ENCODE measurements at places on chromosomes 16 and 17.

DNA sequence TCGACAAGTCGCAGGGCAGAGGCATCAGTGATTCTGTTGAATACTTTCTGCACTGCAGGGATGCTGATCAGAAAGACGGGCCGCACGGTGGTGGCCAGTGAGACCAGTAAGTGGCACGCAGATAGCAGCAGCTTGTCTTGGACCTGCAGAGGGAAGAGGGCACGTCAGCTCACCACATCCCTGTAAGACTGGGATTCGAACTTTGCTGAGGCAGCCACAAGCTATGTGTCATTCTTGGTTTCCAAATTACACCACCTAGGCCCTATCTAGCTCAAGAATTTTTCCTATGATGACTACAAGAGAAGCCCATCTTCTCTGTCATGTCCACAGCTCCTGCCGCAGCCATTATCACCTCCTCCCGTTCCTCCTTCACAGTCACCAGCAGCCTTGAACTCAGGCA, 49.4 kb upstream of the GSG1L start:
- DNase-seq: no peak

- DNase-seq: no peak
These were observed 6.4 kb upstream of the ZNF750 start for GRCh38 chr17:82846061-82846691.

DNA sequence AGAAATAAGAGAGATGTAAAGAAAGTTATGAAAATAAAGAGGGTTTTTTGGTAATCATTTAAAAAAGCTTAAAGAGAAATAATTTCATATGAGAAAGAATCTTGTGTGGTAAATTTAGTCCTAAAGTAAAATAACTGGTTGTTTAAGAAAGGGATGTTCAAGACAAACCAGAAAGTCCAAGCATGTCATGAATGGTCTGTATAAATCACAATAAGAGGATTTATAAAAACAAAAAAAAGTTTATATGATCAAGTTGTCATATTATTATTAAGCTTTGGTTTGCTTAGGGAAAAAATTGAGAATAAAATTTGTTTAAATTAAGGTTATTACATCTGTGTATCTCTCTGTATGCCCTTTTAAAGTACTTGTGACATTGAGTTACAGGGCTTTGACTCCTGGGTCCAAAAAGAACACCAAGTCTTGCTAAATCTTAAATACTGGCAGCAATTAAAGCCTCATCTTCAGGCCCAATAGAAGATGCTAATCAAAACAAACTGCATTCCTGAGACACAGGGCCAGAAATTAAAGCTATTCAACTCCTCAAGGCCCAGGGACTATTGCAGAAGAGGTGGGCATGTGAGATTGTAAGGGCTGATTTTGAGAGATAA, 15.6 kb upstream of the TRIM25 start:
- no peak for DNase-seq

DNA sequence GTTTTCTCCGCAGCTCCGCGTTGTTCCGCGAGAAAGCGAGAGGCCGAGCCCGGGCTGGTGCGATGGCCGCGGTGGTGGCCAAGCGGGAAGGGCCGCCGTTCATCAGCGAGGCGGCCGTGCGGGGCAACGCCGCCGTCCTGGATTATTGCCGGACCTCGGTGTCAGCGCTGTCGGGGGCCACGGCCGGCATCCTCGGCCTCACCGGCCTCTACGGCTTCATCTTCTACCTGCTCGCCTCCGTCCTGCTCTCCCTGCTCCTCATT, 404 bp downstream of the EMC6 start:
- DNase-seq: no peak

GRCh38 chr17:40355123-40355803, 9.3 kb downstream of the GJD3 start:
- peak; percentile 57 for DNase-seq

DNA sequence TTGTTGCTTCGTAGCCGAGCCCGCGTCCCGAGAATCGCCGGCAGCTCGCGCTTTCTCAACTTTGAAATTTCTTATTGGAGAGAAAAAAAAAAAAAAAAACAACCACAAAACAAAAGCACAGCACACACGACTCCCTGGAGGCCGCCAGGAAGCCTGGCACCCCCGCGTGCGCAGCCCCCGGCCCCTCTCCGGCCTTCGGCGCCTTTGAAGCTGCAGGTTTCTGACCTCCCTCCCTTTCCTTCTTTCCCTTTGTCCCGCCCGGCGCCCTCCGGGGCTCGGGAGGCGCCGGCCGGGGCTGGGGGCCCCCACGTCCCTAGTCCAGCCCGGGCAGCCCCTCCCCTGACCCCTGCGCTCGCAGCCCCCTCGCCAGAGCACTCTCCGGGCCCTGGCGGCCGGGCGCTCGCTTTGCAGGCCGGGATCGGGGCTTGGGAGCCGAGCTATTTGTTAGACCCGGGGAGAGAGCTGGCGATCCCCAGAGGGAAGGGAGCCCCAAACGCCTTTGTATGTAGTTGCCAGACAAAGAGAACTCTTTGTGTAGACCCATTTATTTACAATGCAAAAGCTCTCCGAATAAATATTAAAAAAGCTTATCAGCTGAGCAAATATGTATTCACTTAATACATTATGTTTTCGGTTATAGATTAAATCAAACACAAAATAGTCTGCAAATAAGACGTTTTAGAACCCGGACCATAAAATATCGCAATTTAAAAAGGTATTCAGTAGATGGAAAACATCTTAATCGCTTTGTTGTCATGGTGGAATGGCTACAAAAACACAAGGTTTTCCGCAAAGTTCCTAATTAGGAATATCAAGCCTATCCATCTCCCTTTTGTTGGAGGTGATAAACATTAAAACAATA, 2.3 kb downstream of the BAHCC1 start:
- DNase-seq: no peak

DNA sequence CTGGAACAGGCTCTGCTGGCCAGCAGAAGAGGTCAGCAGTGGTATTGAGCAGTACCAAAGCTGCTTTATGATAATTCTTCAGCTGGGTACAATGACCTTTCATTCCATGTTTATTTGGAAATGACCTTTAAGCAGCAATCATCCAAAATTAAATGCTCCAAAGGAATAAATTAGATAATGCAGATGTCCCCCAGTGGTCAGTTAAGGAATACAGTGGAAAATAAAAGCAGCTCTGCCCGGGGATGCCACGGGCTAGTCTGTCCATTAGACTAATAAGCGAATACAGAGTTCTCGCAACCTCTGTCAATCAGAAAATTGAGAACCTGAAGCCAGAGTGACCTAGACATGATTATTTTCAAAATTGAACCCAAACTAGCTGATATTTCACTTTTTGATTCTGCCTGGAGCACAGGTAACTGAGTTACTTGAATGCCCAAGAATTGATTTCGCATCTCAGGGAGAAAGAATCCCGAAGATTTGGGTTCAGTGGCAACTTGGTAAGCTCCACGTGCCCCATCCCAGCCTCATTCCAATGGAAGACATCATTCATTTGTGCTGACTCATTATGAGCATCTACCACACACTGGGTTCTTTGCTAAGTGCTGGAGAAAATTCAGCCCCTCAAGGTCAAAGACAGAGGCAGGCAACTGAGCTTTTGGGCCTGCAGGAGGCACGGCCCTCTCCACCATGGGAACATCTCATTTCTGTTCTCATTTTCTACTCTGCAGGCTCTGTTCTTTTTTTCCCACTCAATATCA, 34.4 kb upstream of the SLC39A11 start:
- no peak for DNase-seq

DNA sequence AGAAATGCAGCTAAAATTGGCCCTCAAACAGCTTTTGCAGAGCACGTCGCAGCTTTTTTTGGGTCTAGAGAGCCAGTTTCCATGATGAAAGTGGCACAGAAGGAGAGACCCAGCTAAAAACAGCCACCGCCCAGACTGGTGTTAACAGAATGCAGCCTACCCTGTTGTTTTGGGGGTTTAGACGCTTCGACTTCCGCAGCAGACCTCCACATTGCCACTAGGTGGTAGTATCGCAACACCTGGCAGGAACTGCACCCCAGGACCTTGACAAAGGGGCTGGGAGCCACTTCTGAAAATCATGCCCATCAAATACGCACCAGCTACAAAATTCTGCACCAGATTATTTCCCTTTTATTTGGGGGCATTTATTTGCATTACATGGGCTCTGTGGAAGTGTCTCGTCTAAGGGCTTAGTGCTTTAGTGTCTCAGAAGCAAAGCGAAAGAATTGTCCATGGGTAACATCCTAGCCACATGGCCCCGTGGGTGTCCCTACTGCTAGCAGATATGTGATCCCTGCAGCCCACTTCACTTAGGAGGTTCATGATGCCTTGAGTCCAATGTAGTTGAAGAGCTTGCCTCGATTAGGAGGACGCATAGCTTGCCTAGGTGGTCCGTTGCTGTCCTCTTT, 167.1 kb downstream of the HAPSTR1 start:
- peak; percentile 7 for DNase-seq

DNA sequence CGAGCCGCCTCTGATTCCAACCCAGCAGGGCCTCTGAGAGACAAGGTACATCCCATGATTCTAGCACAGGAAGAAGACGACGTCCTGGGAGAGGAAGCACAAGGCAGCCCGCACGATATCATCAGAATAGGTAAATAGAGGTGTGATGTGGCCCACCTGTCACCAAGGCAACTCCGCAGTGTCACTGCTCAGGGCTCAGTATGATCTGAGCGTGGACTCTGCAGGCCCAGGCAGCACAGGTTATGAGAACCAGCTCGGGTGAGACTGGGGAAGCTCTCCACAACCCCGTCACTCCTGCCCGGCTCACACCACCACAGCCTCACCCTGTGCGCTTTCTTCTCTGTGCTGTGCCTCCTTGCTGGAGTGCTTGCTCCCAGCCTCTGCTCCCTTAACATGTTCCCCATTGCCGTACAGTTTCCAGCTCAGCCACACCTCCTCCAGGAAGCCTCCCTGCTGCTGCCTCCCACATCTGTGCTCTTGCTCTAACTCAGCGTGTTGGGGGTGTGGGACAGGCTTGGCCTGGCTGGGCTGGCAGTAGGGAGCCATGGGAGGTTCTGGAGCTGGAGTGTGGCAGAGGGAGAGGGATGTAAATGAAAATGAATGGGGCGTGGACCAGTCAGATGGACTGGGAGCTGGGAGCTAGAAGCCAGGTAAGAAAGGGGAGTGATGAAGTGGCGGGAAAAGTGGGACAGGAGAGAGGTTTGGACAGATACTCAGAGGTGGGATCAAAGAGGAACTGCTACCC, 7.7 kb downstream of the METTL22 start:
- no peak for DNase-seq

GRCh38 chr17:10089196-10089804, 109.1 kb downstream of the GAS7 start:
- DNase-seq: no peak

- no peak for DNase-seq
These were observed 24.2 kb downstream of the NSMCE1 start for GRCh38 chr16:27244363-27244755.

DNA sequence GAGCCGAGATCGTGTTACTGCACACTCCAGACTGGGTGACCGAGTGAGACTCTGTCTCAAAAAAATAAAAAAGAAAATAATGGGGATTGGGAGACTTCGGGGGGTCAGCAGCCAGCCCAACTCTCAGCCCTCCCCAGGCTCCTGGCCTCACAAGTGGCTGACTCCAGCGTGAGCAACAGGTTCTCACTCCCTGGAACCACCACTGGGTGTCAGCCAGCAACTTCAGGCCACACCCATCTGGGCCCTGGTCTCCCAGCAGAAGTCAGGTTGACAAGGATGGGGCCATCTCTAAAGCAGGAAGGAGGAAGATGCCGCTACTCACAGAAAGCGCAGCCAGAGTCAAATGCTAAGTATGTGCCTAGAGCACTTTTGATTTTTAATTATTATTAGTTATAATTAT, 139.4 kb downstream of the C16orf78 start:
- DNase-seq: no peak

DNA sequence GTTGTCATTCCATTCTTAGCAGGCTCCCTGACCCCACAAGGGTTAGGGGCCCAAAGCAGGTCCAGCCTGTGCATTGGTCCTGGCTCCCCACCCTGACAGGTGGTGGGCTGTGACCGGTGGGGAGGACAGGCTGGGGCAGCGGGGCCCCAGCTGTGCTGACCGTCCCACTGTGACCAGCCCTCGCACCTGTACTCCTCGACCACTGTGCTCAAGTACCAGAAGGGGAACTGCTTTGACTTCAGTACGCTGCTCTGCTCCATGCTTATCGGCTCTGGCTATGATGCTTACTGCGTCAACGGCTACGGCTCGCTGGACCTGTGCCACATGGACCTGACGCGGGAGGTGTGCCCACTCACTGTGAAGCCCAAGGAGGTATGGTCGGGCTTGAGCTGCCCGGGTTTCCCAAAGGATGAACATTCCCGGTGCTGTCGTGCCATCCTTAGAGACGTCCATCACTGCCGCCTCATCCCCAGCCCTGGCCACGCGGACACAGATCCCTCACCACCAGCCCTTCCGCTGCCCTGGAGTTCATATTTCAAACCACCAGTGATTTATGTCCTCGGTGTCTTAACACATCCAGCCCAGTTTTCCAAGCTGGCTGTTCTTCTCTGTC, 7.3 kb downstream of the DRC7 start:
- DNase-seq: no peak

- DNase-seq: no peak
These were observed 714 bp downstream of the ACSF3 start for GRCh38 chr16:89094252-89094879.
